Stimulated activated CD8-positive, alpha-beta memory T cell treated with anti-CD3 and anti-CD28 coated beads, Interleukin-15, amount 100 ng/mL, for 24 hours (primary cell): ENCODE measurements at places on chromosomes 4 and X.

DNA sequence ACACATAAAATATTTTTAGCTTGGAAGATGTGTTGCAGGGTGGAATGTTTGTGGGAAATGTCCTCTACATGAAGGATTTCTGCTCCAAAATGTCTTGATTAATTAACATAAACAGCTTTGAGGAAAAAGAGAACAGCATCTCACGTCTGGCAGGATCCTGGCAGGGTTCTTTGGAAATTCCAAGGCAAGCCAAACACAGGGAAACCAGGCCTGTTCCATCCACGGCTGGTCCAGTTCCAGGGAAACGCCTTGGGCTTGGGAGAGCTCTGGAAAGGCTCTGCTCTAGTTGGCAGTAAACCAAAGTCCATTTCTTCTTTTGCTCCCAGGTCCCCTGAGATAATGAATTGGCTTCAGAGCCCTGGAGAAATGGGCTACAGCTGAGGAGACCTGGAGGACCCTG, 42.4 kb upstream of the GAB1 start:
- no peak for DNase-seq

GRCh38 chr4:139764686-139765310, 99.2 kb downstream of the MGST2 start:
- no peak for DNase-seq

GRCh38 chr4:145756244-145756643, 76.3 kb downstream of the C4orf51 start:
- DNase-seq = no peak

- DNase-seq = no peak
Measured at GRCh38 chr4:2274320-2275043, 12.6 kb upstream of the MXD4 start.

DNA sequence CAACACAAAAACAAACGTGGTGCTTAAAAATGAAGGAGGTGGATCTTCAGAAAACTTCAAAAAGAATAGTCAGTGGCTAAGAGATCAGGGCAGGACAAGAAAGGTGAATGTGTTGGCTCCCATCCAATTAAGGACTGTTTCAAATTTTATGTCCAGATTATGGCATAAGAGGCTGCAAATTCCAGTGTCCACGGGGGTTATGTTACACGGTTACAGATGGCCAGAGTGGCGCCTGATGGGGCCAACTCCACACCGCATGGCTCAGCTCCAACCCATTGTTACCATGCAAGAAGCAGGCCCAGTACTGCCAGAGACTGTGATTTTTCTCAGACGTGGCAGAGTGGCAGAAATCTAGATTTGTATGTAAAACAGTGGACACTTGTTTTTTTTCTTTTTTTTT, 168.4 kb upstream of the TENM3 start:
- DNase-seq = no peak

DNA sequence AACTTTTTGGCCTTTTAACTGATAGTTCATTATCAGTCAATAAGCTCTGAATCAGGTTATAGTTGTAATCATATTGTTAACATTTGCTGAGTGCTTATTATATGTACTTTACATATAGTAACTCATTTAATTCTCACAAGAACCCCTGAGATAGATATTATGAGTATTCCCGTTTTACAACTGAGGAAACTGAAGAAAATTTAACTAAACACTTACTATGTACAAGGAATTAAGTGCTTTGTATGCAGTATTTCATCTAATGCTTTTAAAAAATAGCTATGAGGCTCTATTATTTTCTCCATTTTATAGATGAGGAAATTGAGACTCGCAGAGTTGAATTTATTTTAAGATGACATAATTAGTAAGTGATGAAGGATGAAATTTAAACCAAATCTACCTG, 27.7 kb upstream of the FGF2 start:
- DNase-seq = no peak

GRCh38 chr4:9602389-9602914, 158.2 kb downstream of the DEFB131A start:
- DNase-seq = no peak

- DNase-seq = no peak
Measured at GRCh38 chr4:86857341-86858052, 8.3 kb upstream of the SLC10A6 start.

DNA sequence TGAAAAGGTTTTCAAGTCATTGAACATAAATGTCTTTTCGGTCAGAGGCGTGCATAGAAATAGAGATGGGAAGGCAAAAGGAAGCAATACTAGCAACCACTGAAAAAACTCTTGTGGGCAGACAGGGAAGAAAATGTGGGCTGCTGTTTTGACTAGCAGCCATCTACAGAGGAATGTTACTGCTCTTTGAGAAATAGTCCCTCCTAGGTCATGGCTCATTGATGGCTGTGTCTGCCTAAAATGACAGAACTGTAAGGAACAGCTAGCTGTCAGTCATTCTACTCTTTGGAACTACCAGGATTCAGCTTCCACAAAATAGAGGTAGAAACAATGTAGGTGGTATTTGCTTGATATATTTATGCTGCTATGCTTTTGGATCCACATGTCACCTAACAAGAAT, 26.9 kb upstream of the TMPRSS11B start:
- no peak for DNase-seq

GRCh38 chr4:47478804-47479203, 6.3 kb upstream of the ATP10D start:
- DNase-seq = no peak

- no peak for DNase-seq
Measured at GRCh38 chr4:141540643-141541042, 95.7 kb upstream of the IL15 start.

GRCh38 chrX:49884290-49884862, 5.1 kb downstream of the USP27X start:
- DNase-seq = peak; percentile 13

- no peak for DNase-seq
Measured at GRCh38 chr4:76559236-76560071, 124.4 kb downstream of the SHROOM3 start.

DNA sequence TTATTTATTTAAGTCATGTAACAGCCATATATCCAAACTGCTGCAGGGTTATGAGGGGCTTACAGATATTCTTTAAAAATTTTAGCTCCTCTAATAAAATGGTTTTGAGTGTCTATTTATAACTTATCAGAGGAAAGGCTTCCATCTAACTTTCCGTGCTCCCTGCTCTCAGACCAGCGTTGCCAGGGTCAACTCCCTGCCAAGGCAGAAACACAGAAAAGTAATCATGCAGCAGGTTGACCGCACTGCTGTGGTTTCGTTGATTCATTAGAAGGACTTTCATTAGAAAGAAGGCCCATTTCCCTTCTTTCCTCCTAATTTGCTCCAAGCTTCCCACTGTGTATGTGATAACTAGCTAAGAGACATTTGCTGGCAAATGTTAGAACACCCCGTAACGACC, 33.9 kb downstream of the BCLAF3 start:
- no peak for DNase-seq

- no peak for DNase-seq
Measured at GRCh38 chr4:158490629-158491028, 31.1 kb upstream of the RXFP1 start.

DNA sequence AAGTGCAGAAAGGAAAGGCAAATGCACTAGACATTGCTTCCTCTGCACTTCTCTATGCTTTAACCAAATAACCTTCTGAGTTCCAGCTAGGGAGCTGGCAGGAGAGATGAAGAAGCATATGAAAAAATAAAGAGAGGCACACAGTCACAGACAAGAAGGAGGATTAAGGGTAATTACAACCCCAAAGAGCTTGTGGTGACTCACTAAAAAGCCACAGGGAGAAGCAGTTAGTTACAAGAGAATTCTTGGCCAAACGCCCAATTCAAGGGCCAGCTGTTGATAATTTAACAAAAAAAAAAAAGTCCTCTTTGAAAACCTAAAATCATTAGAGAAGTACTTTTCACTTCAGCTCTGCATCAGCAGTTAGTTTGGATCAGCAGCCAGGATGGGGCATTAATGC, 478.0 kb downstream of the KCNIP4 start:
- no peak for DNase-seq

- no peak for DNase-seq
Measured at GRCh38 chr4:144353292-144353691, 212.8 kb upstream of the GYPA start.
